ENCODE measurements at places on chromosomes 1 and 21.

GRCh38 chr1:12186679-12186985, 19.8 kb downstream of the TNFRSF1B start:
- DNase-seq = no peak

- no peak for DNase-seq
Measured at GRCh38 chr1:248277876-248278275, at the start of gene OR2T33. Gene OR2T33 (minus strand): TSS chr1:248277976. CDS start chr1:248273814, 4,162 bp downstream.

GRCh38 chr1:20884513-20884912, 97.4 kb upstream of the HP1BP3 start:
- no peak for DNase-seq

GRCh38 chr1:20199403-20199802, 13.1 kb upstream of the PLA2G2C start:
- no peak for DNase-seq
